ENCODE measurements at places on chromosomes 5 and 9. TPM values are rescaled to one million over a fixed set of nuclear protein-coding genes. Genes with fewer than 3 reads are reported as not detected.

Gene PCDHGA11
- total RNA-seq, result 9.8 TPM

Gene FRMD3
- 14.1 TPM for total RNA-seq

DNA sequence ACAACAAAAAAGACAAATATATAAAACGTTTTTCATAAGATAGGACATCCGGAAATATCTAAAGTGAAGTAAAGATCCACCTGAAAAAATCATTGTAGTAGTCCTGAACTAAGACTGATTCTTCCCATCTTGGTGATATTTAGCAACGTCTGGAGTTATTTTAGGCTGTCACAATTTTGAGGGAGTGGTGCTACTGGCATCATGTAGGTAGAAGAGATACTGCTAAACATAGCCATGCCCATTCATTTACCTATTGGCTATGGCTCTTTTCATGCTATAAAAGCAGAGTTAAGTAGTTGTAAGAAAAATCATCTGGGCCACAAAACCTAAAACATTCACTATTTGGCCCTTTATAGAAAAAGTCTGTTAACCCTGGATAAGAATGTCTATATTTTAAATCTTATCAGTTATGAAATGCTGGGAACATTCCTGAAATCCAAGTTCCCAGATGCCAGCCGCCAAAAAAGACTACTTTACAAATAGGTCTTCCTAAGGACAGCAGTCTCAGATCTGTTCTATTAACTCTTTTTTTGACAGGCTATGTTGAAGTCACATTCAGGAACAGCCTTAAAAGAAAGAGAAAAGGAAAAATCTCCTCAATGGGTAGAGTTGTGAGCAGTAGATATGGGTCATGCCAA lies 27.0 kb downstream of the RAPGEF6 start:
- no peak for DNase-seq

- no peak for DNase-seq
These were observed 341.0 kb upstream of the CD180 start for GRCh38 chr5:67537439-67538148.

DNA sequence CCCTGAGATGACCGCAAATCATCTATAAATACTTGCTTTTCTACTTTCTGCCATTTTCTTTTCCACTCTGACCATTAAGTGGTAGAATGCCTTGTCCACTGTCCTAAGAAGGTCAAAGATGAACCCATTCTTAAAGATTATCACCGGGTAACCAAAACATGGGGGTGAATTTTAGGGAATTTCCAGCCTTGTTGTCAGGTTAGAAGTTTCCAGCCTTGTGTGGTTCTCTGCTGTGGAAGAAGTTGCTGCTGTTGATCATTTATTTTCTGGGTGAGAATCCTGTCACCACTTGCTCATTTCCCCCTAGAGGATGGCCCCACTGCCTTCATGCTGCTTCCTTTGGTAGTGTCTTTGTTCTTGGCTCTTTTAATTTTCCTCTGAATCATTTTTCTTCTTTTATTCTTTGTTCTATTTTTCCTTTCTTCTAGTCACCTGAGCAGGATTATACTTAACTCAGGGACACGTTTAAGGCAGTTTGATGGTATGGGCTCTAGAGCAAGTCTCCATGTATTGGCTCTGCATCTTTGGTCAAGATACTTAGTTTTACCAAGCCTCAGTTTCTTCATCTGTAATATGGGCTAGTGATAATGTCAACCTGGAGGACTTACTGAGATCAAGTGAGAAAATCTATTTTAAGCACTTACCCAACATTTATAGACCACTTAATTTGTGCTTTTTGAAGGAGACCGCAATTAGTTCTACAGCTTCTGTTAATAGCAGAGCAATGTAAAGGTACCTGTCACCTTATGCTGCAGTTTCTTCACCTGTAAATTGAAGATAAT lies 266.2 kb downstream of the ARHGAP26 start:
- no peak for DNase-seq

DNA sequence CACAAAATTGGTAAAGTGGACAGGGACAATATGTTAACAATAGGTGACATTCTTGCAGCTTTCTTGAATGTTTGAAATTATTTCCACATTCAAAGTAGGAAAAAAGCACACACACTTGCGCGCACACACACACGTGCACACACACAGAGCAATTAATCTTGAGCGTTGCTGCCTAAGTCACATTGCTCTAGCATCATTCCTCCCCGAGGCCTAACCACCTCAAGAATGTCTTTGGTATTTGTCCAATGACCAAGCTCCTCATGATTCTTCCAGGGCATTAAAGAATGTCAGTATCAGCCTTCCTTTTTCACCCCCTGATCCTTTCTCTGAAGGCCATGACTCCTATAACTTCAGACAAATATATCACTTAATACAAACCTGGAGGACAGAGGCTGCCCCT lies 198.1 kb downstream of the NPR3 start:
- DNase-seq, result no peak

Data from breast epithelium (tissue), 4 donors.